Stomach (tissue), 19 donors: ENCODE measurements at places on chromosomes 3 and 15. TPM values are rescaled to one million over a fixed set of nuclear protein-coding genes. Genes with fewer than 3 reads are reported as not detected.

Gene MYZAP
- polyA plus RNA-seq, result 13.5 TPM

Gene TUSC7
- not detected for polyA plus RNA-seq

DNA sequence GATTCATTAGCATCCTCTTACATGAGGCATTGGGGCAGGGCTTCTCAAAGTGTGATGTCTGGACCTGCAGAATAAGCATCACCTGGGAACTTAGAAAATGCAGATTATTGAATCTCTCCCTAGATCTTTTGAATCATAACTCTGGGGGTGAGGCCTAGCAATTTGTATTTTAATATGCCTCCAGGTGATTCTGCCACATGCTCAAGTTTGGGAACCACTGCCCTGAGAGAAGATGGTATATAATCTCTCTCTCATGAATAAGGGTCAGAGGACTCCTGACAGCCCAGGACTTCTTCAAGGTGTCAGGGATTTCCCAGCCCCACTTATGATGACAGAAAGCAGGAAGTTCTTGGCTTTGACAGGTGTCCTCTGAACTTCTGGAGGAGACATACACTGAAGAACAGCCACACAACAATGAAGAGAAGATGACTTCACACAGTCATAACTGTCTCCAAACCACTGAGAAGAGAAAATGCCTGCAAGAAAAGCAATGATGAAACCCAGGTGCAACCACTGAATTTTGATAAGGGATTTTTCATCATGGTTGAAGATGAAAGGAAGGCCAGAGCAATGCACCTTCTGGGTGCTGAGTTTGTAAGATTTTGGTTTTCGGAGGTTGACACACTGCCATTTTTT, 211.9 kb upstream of the MRPL3 start:
- no peaks in the 10 kb centered on the region for H3K36me3 ChIP-seq
- H3K4me3 ChIP-seq, result no peak overlapping the region
- H3K4me1 ChIP-seq, result no peaks in the 10 kb centered on the region
- no peak overlapping the region for H3K27ac ChIP-seq
- DNase-seq, result no peak
- H3K27me3 ChIP-seq, result no peaks in the 10 kb centered on the region

- H3K27me3 ChIP-seq, result no peaks in the 10 kb centered on the region
- no peak for DNase-seq
- peaks cover 16% of the 10 kb centered on the region for H3K4me1 ChIP-seq
- peaks cover 40% of the 10 kb centered on the region for H3K36me3 ChIP-seq
Measured at GRCh38 chr15:76377217-76377616, 40.6 kb downstream of the ISL2 start.

DNA sequence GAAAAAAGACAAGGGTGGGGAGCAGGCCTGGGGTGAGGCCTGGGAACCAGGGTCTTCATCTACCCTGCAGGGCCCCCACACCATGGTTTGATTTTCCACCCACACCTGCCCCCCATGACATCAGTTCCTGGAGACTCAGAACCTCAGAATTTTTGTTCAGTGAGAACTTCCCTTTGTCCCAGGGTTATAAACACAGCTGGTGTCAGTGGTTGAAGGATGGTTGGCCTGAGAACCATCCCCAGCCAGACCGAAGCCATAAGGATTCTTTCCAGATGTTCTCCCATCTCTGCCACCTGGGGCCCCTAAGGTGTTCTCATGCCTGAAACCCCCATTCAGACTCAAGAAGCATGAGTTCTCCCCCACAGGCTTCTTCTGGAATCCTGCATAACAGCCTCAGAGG, 16.6 kb downstream of the CCDC33 start:
- H3K27ac ChIP-seq, result no peak overlapping the region
- H3K36me3 ChIP-seq, result no peaks in the 10 kb centered on the region
- peaks cover 12% of the 10 kb centered on the region for H3K27me3 ChIP-seq
- DNase-seq, result no peak
- H3K4me1 ChIP-seq, result peaks cover 21% of the 10 kb centered on the region

DNA sequence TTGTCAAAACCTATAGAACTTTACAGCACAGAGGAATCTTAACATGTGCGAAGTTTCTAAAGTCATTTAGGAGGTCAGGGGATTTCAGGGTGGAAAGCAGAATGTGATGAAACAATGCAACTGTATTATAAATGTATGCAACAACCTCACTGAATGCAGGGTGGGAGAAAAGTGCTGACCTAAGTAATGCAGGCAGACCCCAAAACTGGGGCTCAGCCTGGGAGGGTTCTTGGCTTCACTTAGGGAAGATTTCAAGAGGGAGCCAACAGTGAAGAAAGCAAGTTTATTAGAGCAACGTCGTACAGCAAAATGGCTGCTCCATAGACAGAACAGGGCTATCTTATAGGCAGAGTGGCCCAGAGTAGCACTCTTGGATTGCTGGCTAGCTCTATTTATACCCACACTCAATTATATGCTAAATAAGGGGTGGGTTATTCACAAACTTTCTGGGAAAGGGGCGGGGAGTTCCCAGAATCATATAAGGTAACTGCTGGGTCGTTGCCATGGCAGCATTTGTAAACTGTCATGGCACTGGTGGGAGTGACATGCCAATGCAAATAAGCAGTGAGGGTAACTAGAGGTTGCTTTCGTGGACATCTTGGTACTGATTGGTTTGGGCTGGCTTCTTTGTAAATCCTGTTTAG, 14.2 kb upstream of the CAND2 start:
- H3K4me3 ChIP-seq, result no peak overlapping the region
- no peaks in the 10 kb centered on the region for H3K4me1 ChIP-seq
- no peaks in the 10 kb centered on the region for H3K36me3 ChIP-seq
- H3K27ac ChIP-seq, result no peak overlapping the region
- H3K27me3 ChIP-seq, result no peaks in the 10 kb centered on the region

- no peak overlapping the region for H3K27ac ChIP-seq
- no peaks in the 10 kb centered on the region for H3K4me1 ChIP-seq
- peaks cover 47% of the 10 kb centered on the region for H3K36me3 ChIP-seq
- no peak for DNase-seq
Measured at GRCh38 chr3:11335056-11335608, 62.9 kb downstream of the ATG7 start.

DNA sequence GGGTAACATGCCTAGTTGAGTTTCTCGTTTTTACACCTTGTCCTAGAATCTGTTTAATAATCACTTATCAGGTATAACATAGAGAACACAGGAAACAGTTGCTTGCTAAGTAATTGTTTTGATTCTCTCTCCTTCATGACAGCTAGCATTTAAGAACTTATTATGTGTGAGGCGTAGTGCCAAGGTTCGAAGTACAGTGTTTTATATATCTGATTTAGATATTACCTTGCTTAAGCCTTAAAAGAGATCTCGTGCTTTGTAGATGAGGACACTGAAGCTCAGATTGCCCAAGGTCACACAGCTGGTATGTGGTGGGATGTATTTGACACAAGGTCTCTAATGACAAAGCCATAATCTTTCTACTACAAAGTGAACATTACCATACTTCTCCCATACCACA, 29.0 kb upstream of the IFT57 start:
- H3K36me3 ChIP-seq, result no peaks in the 10 kb centered on the region
- H3K4me3 ChIP-seq, result no peak overlapping the region
- H3K27me3 ChIP-seq, result no peaks in the 10 kb centered on the region

GRCh38 chr15:72340366-72340765, 20.4 kb upstream of the CELF6 start:
- H3K36me3 ChIP-seq, result peaks cover 54% of the 10 kb centered on the region
- H3K4me3 ChIP-seq, result no peak overlapping the region
- H3K4me1 ChIP-seq, result peaks cover 13% of the 10 kb centered on the region
- no peak for DNase-seq
- peak overlapping the region; percentile 19 for H3K27ac ChIP-seq
